LHCN-M2 (cell line): ENCODE measurements at places on chromosomes 7 and 10. TPM values are rescaled to one million over a fixed set of nuclear protein-coding genes. Genes with fewer than 3 reads are reported as not detected.
A peak's percentile ranks its signal among the peaks of the same experiment; 100 is the strongest.

GRCh38 chr7:2785071-2785500 is 59.0 kb downstream of the GNA12 start:
- DNase-seq, result peak; percentile 18

- no peak for DNase-seq
Measured at GRCh38 chr7:55513868-55514267, 58.4 kb downstream of the VOPP1 start.

- DNase-seq, result no peak
Measured at GRCh38 chr7:96061844-96062243, 260.1 kb downstream of the SLC25A13 start.

DNA sequence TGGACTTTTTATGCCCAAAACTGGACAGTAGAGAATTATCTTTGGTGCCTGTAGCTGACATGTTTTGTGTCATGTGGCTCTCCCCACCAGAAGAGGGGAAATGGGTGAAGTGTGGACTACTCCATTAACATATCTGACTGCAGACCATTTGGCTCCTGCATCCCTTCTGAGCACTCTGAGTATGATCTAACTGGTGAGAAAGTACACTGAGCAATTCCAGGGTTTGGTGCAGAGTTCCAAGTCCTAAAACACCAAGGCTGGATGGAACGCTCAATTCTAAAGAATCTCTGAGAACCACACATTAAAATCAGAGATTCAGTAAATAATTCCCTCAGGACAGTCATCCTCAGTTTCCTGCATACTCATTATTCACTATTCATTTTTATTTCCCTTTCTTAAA is 22.8 kb upstream of the OSBPL3 start:
- DNase-seq, result peak; percentile 30

GRCh38 chr7:94492601-94493000 is 17.0 kb upstream of the CASD1 start:
- DNase-seq, result no peak

GRCh38 chr10:131653554-131654470 is 247.0 kb upstream of the PPP2R2D start:
- no peak for DNase-seq

DNA sequence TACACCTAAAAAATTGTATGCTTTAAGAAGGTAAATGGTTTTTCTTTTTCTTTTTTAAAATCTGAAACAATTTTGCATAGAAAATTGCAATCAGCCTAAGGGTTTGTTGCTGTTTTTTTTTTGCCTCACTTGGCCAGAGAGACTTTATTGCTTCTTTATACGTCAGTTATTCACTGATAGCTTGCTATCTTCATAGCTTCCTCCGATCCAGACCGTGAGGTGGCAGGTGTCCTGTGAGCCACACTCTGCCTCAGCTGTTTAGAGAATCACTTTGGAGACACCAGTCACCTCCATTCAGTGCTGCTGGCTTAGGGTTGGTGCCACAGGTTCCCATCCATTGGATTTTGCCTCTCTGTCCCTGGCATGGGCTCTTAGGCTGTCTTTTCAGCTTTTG is 68.0 kb downstream of the HHEX start:
- no peak for DNase-seq

DNA sequence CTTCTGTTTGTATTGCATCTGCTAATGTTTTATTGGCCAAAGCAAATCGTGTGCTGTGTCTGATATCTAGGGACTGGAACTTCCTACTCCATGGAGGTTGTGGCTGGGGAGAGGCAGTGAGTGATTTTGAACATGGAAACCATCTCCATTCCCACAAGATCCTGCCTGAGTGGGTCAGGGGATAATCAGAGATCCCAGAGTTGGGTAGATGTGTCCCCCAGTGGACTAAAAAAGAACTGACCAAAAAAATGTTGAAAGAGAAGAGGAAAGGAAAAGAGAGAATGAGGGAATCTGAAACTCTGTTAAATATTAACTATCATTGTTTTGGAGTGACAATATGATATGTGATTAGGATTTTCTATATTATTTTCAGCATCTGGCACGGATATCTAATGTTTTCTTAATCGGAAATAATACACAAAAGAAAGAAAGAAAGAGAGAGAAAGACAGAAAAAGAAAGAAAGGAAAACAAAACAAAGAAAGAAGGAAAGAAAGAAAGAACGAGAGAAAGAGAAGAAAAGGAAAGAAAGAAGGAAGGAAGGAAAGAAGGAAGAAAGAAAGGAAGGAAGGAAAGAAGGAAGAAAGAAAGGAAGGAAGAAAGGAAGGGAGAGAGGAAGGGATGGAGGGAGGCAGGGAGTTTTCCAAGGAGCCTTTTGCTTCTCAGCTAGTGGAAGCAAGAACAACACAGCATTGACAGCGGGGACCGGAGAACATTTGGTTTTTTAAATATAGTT is 638.5 kb downstream of the CCSER2 start:
- no peak for DNase-seq

DNA sequence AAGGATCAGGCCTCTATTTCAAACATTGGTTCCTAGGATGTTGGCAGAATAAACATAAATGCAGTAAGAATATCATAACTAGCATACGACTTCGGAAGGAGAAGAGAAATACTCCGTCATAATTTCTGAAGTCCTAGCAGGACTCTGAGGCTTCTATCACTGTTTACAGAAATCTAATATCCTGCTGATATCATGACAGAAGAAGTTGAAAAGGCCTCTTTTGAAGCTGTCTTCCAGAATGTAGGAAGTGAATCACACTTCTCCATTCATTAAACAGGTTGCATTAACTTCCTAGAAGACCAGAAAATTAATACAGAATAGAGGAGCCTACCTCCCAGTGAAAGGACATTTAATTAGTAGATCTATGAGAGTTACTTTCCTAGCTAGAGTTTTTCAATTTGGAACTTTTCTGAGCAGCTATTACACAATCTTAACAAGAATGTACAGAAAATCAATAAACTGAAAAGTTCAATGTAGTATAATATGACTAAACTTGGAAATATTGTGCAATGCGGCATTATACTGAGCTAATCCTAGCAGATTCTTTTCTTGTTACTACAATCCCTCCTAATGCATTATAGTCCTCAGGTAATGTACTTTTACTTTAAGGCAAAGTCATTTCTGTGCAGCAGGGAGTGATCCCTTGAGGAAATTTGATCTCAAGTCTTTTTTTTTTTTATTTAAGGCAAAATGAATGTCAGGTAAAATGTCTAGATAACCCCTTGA is 622.6 kb upstream of the CELF2 start:
- no peak for DNase-seq

Gene CALML3
- not detected in 2 replicates for total RNA-seq

Gene URGCP
- total RNA-seq, result 30.8 and 32.0 TPM in 2 replicates

- DNase-seq, result no peak
Measured at GRCh38 chr10:6020826-6021225, 41.3 kb downstream of the IL2RA start.

GRCh38 chr10:116800286-116800929 is 48.9 kb upstream of the ENO4 start:
- no peak for DNase-seq

Gene LRRTM3
- total RNA-seq, result 0.06 TPM in 1 of 2 replicates, not detected in the other

DNA sequence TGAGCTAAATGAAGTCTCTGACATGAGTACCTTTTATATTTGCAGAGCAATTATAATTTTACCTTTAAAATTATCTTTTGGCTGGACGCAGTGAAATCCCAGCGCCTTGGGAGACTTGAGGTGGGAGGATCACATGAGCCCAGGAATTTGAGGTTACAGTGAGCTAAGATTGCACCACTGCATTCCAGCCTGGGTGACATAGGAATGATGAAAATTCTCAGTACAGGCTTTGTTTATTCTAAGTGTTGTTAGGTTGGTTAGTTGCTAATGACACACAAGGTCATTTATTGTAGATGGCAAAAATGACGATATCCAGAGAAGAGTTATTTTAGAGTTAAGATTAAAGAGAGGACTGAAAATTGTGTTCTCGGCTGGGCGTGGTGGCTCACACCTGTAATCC is 87.6 kb downstream of the XRCC2 start:
- DNase-seq, result peak; percentile 71

- peak; percentile 54 for DNase-seq
Measured at GRCh38 chr10:128062881-128063563, 63.2 kb downstream of the MKI67 start.

GRCh38 chr10:78875331-78875877 is 193.4 kb upstream of the ZMIZ1 start:
- no peak for DNase-seq

DNA sequence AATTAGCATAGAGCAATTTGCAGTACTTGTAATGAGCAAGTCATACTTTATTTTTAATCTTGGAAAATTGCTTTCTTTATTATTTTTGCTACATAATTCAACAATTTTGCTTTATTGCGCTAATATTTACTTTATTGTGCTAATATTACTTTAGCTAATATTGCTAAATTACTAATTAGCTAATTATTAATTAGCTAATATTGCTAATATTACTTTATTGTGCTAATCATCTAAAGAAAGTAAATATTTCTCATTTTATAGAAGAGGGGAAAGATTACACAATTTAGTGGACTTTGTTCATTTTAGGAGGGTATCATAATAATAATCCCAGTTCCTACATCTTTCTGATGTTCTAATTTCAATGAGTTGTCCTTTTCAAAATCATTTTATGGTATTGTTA is 61.2 kb downstream of the RUNDC3B start:
- no peak for DNase-seq

DNA sequence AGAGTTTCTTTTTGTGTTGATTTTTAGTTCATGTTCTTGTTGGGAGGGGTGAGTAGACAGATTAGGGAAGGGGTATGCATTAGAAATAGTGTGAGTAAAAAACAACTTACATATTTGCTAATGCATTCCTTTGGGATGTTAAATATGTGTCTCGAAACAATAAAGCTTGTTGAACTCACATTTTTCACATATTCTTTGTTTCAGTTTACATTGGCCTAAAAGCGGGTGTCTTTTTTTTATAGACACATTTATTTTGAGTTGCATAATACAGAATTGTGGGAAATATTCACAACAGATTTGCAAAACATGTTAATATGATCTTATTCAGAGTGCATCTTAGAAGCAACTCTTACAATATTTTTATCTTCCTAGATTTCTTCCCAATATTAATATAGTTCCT is 337.5 kb upstream of the CNTNAP2 start:
- DNase-seq, result no peak

DNA sequence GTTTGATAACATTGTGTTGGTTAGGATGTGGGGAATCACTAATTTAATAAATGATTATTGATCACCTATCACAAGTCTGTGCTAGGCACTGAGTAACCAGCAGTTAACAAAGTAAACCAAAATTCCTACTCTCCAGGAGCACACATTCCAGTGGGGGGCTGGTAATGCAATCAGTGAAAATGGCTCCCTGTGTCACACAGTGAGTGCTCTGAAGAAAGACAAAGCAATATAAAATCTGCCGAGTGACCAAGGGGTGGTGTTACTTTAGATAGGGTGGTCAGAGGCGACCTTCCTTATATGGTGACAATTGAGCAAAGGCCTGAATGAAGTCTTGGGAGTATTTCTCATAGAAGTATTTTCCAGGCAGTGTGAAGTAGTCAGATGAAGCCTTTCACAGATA is 13.6 kb upstream of the SMC3 start:
- DNase-seq, result no peak

DNA sequence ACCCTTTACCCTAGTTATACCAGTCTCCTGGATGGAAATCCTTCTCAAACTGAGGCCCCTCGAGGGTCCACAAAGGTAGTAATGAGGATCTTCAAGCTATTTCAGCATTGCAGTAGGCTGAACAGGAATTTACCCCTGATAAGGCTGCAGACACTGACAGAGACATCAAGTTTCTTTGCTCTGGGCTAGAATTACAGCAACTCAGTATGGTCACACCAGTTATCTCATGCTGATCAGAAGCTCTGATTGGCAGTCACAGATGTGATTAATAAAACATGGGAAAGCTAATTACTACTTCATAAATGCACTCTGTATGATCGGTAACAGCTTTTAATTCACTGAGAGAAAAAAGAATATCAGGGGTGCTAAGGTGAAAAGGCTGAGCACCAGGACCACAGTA is 30.6 kb downstream of the FAM204A start:
- peak; percentile 25 for DNase-seq

- DNase-seq, result no peak
Measured at GRCh38 chr7:140358412-140359051, 39.8 kb downstream of the SLC37A3 start.

Gene STEAP1
- total RNA-seq, result 33.7 and 41.3 TPM in 2 replicates

DNA sequence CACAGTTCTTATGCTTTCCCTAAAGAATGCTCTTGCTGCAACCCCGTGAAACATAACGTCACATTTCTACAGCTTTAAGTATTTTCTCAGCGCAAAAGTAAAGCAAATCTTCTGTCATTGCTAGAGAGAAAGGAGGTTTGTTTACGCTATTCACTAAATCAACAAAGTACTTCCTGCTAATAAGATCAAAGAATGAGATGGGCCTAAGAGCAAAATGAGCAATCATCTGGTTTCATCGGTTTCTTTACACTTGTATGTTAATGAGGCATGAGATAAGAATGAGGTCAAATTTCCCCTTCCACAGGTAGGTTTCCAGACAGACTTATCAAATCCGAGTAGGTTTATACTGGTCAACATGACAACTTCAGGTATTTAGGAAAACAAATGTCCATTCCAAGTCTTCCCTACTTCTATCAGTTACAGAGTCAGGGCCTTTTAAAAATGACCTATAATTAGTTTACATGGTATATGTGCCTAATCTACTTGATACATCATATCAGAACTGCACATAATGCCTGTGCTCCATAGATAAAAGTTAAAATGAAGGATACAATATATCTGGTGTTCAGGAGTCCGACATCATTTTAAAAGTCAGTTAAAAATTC is 8.4 kb downstream of the USP6NL start:
- DNase-seq, result no peak

Gene C10orf143
- total RNA-seq, result 0.96 and 0.98 TPM in 2 replicates

GRCh38 chr10:83545901-83546391 is 593.4 kb upstream of the GHITM start:
- no peak for DNase-seq

DNA sequence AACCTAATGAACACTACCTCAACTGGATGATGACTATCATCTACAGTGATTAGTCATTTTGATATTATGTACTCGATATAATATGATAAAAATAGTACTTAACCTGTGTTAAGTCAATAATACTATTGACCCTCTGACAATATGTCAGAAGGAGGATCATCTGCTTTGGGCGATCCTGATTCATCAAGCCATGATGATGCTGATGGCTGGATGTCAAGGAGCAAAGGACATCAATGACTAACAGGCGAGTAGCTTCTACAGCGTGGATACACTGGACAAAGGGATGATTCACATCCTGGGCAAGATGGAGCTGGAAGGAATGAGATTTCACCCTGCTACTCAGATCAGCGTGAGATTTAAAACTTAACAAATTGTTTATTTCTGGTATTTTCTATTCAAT is 94.4 kb upstream of the SKAP2 start:
- DNase-seq, result peak; percentile 93

GRCh38 chr10:49418328-49418727 is 22.4 kb upstream of the DRGX start:
- no peak for DNase-seq

Gene LRRD1
- 0.06 TPM in 1 of 2 replicates, not detected in the other for total RNA-seq

Gene FKBP6
- not detected in 2 replicates for total RNA-seq

Gene TMEM213
- not detected in 2 replicates for total RNA-seq

DNA sequence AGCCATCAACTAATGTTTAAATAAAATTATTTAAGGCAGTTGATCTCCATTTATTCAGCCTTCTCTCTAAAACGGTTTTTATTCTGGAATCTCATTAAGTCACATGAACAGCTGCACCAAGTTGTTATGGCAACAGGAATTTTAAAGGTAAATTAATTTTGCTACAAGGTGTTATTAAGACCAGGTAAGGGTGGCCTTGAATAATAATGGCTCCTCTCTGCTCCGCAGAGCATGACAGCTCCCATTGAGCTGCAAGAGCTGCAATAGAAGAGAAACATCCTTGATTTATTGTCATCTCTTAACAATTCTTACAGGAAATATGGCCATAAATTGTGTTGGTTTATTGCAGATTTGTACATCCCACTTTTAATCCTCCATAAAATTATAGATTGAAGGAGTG is 165.8 kb downstream of the KLF6 start:
- no peak for DNase-seq
